Right hindlimb (tissue), 1 donor: ENCODE measurements at places on chromosomes 2 and 18.

DNA sequence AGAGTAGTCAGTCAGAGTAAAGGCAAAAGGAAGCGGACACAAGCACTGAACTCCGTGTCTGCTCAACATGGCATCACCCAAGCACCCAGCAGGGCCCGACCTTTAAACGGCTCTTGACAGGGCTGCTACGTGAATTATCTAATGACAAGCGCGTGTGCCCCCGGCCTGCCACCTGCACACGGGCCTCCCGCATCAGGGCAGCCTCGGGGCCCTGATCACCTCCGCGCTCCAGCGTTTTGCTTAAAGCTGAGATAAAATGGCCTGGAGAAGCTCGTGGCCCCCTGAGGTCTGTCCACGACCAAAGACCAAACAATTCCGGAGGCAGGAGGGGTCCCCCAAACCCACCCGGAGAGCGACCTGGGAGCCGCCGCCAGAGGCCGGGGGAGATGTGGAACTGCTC lies 376 bp downstream of the NDUFA10 start:
- DNase-seq = no peak

GRCh38 chr2:179938026-179938425 lies 69.1 kb downstream of the CWC22 start:
- DNase-seq = no peak

- no peak for DNase-seq
These were observed 580.9 kb upstream of the HNMT start for GRCh38 chr2:137383391-137383790.

DNA sequence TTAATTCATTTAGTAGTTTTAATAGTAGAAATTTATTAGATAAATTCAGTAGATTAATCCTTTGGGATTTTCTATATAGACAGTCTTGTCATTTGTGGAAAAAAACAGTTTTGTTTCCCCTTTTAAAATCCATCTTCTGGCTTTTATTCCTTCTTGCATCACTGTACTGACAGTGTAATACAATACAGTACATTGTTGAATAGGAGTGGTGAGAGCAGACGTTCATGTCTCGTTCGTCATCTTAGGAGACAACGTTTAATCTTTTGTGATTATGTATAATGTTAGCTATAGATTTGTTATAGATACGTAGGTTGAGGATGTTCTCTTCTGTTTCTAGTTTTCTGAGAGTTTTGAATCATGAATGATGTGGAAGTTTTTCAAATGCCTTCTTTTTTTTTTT lies 61.8 kb downstream of the NCOA1 start:
- no peak for DNase-seq

DNA sequence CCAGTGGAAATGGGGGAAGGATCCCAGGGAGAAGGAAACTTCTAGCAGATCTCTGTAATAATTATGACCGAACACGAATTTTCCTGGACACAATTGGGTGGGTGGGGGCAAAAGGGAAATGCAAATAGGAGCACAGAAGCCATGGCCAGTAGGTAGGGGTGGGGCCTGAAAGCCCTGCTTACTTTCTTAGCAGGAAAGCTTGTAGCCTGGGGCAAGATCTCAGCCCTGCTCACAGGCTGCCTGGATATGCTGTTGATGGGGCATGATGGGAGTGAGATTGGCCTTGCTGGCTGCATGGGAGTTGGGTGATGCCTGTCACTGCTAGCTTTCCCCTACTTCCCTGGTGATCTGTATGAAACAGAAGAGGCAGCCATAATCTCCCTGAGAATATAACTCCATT lies 45.9 kb upstream of the SPOPL start:
- no peak for DNase-seq

- DNase-seq = peak; percentile 47
These were observed 31.1 kb downstream of the TOGARAM2 start for GRCh38 chr2:29012211-29012681.

DNA sequence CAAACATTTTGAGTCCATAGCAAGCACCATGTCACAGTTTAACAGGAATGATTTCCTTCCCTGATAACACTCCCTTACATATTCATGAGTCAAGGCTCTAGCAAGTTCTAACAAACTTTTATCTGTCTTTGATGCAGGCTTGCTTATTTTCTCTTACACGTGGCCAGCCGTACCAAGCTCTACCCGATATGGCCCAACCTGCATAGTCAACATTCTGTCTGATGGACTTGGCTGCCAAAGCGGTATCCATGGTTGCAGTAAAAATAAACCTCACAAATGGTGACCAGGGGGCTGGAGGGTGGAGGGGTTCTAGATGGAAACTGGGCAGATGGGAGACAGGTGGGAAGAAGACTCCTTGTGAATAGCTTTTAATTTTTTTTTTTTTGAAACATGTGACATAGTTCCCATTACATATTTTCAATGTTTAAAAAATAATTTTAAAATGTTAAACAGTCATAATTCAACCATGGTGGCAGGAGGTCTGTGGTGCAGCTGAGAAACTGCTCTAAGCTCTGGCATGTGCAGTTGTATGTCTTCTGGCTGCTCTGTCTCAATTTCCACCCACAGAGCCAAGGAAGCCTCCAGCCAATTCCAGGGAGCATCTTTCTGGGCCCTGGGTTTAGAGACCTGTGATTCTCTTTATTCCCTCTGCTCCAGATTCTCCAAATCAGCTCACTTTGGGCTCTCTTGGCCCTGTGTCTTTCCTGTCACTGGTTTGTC lies 20.7 kb upstream of the CXCR1 start:
- peak; percentile 84 for DNase-seq

DNA sequence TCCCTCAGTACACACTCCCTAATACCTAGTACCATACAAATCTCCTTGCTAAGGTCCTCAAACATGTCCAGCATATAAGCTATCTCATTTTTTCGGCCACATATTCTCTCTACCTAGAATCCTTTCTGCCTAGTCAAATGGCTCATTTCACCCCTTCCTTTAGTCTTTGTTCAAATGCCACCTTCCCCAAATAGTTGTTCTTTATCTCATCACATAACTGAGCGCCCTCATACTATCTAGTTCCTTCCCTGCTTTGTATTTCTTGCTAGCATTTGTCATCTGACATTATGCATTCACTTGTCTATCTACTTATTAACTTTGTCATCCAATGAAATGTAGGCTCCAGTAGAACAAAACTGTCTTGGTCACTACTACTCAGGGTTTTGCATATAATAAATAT lies 35.5 kb downstream of the RPRD1A start:
- no peak for DNase-seq

DNA sequence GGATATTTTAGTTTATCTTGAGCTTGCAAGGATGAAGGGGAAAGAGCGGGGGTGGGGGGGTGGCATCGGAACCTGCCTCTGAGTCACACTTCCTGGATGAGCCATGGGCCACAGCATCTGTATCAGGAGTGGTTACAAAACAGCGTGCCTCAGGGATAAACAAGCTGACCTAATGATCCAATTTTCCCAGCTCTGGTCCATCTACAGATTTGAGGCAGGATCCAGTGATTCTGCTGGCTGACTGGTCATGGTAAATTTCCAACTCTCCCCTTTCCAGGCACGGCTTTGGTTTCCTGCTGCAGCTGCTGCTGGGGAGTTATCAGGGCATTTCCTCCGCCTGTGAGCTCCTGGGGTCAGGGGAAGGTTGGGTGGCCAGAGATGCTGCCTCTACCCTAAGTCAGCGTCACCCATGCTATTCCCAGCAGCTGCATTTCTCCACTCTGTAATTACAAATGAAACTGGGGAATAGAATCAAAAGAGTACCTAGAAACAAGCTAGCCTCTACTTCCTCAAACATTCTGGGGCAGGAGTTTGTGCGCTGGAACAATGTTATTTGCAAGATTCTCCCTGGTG lies 4.7 kb upstream of the HPCAL1 start:
- peak; percentile 37 for DNase-seq

- no peak for DNase-seq
These were observed 5.1 kb downstream of the FECH start for GRCh38 chr18:57581301-57581934.

GRCh38 chr2:79860228-79861058 lies 347.6 kb downstream of the CTNNA2 start:
- no peak for DNase-seq

DNA sequence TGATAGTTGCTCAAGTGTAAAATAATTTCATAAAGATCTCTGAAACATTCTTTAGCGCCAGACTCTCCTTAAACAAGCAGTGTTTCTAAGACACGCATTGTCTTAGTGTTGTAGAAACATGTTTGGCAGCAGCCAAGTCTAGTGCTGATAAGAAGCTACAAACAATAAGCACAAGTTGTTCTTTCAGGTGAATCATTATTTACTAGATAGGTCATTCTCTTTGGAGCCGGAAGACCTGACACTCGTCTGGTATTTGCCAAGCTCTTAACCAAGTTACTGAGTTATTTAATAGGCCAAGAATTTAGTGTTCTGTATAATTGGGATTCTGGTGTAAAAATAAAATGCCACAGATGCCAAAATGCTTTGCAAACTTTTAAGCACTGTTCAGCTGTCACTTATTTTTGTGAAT lies 852.1 kb downstream of the CPS1 start:
- DNase-seq = no peak

- no peak for DNase-seq
These were observed 95.2 kb upstream of the THUMPD2 start for GRCh38 chr2:39874236-39874635.

GRCh38 chr18:79485788-79486355 lies 90.1 kb downstream of the NFATC1 start:
- DNase-seq = peak; percentile 70

- no peak for DNase-seq
These were observed 1.2 kb downstream of the RMP24 start for GRCh38 chr18:35973650-35974049.

GRCh38 chr2:70982971-70983370 lies 4.5 kb downstream of the ANKRD53 start:
- DNase-seq = peak; percentile 9

GRCh38 chr2:127193967-127194280 lies 26.2 kb downstream of the CYP27C1 start:
- no peak for DNase-seq

DNA sequence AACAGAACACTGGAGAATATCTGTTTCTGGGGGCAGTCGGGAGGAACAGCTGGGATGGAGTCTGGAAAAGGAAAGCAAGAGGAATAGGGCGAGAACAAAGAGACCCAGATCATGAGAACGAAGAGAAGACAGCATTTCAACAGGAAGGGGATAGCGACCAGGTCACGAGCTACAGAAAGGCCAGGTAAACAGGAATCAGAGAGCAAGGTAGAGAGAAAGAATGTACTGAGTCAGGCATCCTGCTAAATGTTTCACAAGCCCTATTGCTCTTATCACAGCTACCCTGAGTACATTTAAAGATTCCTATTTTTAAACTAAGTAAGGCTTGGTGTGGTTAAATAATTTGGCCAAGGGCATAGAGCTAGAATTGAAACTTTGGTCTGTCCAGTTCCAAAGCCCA lies 254.9 kb upstream of the RAB12 start:
- DNase-seq = no peak

GRCh38 chr2:60735496-60736250 lies 20.4 kb upstream of the PAPOLG start:
- peak; percentile 43 for DNase-seq

DNA sequence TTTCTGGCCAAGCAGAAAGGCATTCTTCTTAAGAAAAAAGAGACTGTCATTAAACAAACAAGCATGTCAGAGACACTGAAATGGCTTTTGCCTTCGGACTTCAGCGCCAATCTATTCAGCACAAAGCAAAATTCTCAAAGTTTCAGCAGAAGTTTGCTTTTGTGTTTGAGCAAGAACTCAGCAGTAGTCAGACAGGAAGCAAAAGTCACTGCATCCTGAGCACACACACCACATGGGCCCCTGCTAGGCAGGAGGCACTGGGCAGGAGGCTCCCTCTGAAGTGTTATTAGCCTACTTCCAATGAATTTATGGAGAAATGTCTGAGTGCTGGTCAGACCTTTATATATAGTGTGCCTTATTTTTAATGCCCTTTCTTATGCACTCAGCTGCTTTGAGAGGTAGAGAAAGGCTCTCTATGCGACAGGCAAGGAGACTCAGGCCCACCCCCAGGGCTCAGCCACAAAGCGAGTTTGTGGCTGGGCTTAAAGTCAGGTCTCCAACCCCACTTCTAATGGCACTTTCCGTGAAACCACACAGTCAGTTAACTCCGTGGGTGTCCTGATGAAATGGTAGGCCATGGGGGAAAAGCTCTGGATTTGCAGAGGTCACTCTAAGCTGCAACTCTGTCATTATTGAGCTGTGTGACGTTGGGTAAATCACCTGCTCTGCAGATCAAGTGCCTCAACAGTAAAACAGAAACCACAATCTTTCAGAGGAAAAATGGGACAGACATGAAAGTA lies 161.0 kb upstream of the TMEM200C start:
- no peak for DNase-seq

DNA sequence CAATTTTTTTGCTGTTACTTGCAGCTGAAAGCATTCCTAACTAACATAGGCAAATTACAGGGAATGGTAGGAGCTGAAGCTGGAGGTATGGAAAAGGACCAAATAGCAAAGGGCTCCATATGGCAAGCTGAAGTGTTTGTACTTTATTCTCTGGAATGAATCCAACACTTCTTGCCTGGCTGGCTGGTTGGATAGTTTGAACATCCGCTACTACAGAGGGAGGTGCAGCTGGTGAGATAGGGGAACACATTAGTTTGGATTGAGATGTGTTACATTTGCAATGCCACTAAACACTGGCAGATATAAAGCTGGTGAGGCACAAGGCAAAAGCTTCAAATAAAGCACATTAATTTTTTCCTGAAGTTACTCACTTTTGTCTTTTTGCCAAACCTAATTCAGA lies 291.5 kb downstream of the SP3 start:
- DNase-seq = no peak

- no peak for DNase-seq
These were observed 89.2 kb upstream of the REG3A start for GRCh38 chr2:79248776-79249175.

GRCh38 chr2:156800781-156801361 lies 364.7 kb downstream of the GPD2 start:
- no peak for DNase-seq

- DNase-seq = no peak
These were observed 335 bp downstream of the ERFE start for GRCh38 chr2:238159071-238159539.

GRCh38 chr2:224850081-224850480 lies 133.9 kb upstream of the CCDC195 start:
- no peak for DNase-seq

- DNase-seq = no peak
These were observed 94.4 kb downstream of the SPTBN1 start for GRCh38 chr2:54550547-54550946.

GRCh38 chr2:128641421-128642080 lies 322.9 kb upstream of the HS6ST1 start:
- no peak for DNase-seq

DNA sequence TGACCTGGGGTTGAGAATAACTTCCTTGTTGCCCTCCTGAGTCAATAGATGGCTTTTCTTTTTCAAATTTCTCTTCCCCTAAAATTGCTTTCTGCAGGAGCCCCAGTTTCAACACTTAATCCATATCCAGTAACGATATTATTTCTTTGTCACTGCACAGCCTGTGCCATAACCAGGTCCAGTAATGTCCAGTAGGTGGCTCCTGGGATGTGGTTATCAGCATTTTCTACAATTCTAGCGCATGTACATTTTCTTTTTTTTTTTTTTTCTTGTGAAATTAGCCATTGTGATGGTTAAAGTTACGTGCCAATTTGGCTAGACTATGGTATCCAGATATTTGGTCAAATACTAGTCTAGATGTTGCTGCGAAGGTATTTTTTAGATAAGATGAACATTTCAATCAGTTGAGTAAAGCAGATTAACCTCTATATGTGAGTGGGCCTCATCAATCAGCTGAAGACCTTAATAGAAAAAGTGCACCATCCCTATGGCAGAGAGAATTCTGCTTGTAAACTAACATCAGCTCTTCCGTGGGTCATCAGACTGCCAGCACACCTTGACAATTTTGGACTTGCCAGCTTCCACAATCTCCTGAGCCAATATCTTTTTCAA lies 72.9 kb upstream of the SCG2 start:
- DNase-seq = no peak
